ENCODE measurements at places on chromosomes 1 and 21. TPM values are rescaled to one million over a fixed set of nuclear protein-coding genes. Genes with fewer than 3 reads are reported as not detected.

Gene FCRL2
- polyA plus RNA-seq: 43.5 TPM

Gene LORICRIN
- not detected for polyA plus RNA-seq

Gene NBPF6
- polyA plus RNA-seq: not detected

Gene LCK
- polyA plus RNA-seq: 62.8 TPM

Gene GPR157
- 0.31 TPM for polyA plus RNA-seq

Gene FLG
- polyA plus RNA-seq: not detected

Gene NGF
- not detected for polyA plus RNA-seq

Gene FCAMR
- polyA plus RNA-seq: not detected

Gene OR2L3
- polyA plus RNA-seq: not detected

Gene TMEM82
- not detected for polyA plus RNA-seq

Gene ZDHHC18
- 2.2 TPM for polyA plus RNA-seq

Gene ZNF593OS
- 3.5 TPM for polyA plus RNA-seq

Gene CFHR4
- not detected for polyA plus RNA-seq

Gene CCDC190
- polyA plus RNA-seq: not detected

Gene KCNJ9
- 0.08 TPM for polyA plus RNA-seq

Gene GREM2
- polyA plus RNA-seq: not detected

Gene HFM1
- not detected for polyA plus RNA-seq

Data from naive B cell (primary cell).